ENCODE measurements at places on chromosomes 6 and 20.

DNA sequence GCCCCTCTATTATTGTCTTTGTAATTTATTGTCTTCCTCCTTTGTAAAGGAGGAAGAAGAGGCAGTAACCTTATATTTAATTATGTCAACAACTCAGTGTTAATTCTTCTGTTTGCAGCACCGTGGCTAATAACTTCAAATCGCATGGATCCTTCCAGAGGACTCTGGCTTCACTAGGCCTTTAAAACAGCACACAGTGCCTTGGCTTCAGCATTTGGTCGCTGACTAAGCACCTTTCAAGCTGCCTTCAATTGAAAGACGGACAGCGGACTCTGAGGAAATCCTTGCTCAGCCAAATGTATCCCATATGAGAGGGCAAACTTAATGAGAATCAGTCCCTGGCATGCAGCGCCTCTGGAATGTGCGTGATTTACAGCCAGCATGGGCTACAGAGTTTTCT is 64.2 kb downstream of the SGK1 start:
- DNase-seq, result no peak

- DNase-seq, result no peak
Measured at GRCh38 chr6:125991653-125992052, 5.3 kb downstream of the TRMT11 start.

- no peak for DNase-seq
Measured at GRCh38 chr6:45663251-45664221, 285.8 kb upstream of the SUPT3H start.

- DNase-seq, result no peak
Measured at GRCh38 chr6:20919677-20920385, 385.6 kb downstream of the CDKAL1 start.

DNA sequence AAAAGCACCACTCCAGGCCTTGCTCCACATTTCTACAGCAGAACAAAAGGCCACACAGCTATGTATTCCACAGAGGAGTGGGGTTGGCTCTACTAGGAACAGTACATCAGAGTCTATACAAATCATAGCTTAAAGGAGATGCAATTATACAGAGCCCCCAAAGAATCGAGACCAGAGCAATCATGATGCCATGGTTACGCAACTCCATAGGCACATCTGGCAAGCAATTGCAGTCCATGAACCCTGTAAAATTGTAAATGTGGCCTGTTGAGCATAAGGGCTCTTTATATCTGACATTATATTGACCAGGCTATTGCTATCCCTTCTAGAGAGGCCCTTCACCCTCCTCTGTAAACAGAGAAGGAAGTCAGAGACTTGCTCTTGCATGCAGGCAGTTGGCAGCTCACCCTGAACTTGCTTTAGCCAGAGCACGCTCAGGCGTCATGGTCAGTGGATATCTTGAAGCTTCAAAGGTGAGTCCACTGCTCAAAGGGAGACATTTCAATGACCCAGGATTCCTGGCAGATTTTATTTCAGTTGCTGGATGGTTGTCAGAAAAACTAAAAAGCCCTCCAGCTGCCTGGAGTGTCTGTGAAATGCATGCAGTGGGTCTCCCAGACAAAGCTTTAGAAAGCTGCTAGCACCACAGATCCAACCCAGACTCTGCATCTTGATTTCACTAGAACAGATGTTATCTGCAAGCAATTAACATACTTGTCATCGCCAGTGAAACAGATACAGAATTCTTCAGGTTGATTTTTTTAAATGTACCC is 357.2 kb downstream of the CENPW start:
- DNase-seq, result no peak
